ENCODE measurements at places on chromosomes 6 and 20.

GRCh38 chr6:80547827-80548226 is 441.4 kb downstream of the BCKDHB start:
- DNase-seq = no peak

DNA sequence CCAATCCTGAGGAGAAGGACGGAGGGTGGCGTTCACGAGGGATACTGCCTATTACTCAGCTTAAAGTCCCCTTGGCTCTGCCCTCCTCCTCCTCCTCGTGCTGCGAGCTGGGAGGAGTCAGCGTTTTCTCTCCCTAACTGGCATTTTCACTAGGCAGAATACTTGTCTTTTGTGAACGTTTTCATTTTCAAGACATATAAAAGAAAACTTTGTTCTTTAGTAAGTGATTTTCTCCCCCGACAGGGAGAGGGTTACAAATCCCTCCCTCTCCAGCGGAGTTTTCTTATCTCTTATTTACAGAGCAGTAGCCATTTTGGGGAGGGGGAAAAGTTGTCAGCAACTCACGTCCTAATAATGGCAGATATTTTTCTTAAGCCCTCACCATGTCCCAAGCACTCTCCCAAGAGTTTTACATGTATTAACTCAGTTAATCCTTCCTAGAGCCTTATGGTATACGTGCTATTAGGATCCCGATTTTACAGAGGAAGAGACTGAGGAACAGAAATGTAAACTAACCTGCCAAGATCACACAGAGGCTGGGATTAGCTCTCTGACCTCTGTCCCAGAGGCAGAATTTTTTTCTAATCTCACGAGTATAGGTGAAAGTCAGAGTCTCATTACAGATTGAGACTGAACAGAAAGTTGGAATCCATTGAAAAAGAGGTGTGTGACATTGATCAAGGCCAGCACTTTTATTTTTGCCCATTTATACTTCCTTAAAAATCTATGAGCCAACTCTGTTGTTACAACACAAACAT is 30.0 kb upstream of the ZNF217 start:
- no peak for DNase-seq

GRCh38 chr6:72552938-72553337 is 68.9 kb upstream of the KCNQ5 start:
- no peak for DNase-seq

- DNase-seq = no peak
Observed at GRCh38 chr20:51528263-51529027, 14.1 kb downstream of the NFATC2 start.

DNA sequence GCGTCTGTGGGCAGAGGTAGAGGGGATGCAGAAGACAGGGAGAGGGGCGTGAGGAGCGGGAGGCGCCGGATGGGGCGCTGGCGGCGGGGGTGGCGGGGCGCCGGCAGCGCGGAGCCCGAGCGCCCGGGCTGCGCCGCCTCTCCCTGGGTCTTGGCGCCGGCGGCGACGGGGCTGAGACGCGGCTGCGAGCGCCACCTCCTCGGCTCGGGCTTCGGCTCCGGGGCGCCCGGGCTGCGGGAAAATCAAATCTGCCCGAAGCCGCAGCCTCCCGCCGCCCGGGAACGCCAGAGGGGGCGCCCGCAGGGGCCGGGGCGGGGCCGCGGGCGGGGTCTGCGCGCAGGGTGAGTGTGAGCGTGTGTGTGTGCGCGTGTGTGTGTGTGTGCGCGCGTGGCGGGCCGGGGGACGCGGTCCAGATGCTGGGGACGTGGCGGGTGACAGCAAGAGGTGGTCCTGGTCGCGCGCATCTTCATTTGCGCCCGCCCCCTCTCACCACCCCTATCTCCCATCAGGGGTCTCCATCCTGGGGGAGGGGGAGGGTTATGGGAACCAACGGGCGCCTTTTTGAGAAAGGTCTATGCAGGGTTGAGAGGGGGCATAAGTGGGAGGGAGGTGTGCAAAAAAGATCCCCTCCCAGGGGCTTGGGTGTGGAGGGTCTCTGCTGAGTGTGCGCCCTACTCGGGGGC is 646 bp upstream of the CPNE5 start:
- peak; percentile 66 for DNase-seq

GRCh38 chr6:149380523-149380922 is 19.5 kb upstream of the SUMO4 start:
- no peak for DNase-seq

DNA sequence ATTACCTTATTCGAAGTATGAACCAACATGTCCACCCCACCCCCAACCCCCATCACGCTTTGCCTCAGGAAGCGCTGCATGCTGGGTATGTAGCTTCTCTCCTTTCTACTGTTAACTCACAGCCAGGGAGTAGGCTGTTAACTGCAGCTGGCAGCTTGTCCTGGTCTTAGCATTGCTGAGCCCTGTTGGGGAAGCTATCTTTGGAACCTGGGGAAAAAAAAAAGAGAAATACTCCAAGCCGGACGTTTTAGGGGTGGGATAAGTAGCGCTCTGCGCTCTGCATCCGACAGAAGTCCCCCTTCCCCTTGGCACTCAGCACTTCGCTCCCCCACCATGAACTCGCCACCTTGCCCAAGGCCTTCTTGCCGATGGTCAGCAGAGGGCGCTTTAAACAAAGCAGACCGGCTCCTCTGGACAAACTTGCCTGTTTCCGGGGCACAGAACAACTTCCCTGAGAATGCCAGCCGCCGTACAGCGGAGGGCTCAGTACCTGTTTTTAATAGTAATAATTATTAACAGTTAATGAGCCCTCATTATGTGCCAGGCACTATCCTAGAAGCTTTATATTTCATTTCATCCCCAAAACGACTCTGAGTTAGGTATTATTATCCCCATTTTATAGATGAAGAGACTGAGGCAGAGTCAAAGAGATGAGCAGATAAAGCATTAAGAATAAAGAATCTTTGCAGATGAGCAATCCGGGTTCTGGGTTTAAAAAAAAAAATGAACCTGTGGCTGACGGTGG is 35.2 kb upstream of the MDFI start:
- peak; percentile 71 for DNase-seq

- no peak for DNase-seq
Observed at GRCh38 chr6:158769234-158769770, 49.9 kb downstream of the EZR start.

GRCh38 chr6:29589423-29590048 is 4.6 kb downstream of the OR2H2 start:
- DNase-seq = no peak

- DNase-seq = no peak
Observed at GRCh38 chr6:85464260-85464644, 14.4 kb downstream of the NT5E start.

DNA sequence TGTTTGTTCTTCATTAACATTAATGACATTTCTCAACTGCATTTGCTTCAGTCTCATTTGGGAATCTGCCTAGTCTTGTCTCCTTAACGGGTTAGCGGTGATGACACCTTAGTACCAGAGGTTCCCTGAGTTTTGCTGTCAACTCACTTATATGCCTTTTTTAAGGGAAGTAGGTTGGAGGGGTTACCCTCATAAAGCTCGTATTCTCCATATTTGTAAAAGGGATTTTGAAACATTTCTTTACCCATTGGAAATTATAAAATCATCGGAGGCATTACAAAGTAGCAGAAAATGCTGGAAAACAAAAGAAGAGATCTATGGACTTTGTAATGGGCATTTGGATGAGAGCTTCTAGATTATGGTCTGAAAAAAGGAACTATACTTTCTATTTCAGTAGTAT is 88.7 kb upstream of the PRDM1 start:
- DNase-seq = no peak

GRCh38 chr20:5410470-5410869 is 93.7 kb upstream of the PROKR2 start:
- DNase-seq = no peak

- DNase-seq = no peak
Observed at GRCh38 chr6:36940027-36940426, 14.5 kb upstream of the PI16 start.

GRCh38 chr6:170096803-170097504 is 193.9 kb downstream of the DLL1 start:
- no peak for DNase-seq

- no peak for DNase-seq
Observed at GRCh38 chr20:38211200-38212097, 46.4 kb upstream of the TGM2 start.

- DNase-seq = no peak
Observed at GRCh38 chr20:7503501-7503900, 436.8 kb downstream of the HAO1 start.

- no peak for DNase-seq
Observed at GRCh38 chr20:63748934-63749270, 9.3 kb downstream of the SLC2A4RG start.

DNA sequence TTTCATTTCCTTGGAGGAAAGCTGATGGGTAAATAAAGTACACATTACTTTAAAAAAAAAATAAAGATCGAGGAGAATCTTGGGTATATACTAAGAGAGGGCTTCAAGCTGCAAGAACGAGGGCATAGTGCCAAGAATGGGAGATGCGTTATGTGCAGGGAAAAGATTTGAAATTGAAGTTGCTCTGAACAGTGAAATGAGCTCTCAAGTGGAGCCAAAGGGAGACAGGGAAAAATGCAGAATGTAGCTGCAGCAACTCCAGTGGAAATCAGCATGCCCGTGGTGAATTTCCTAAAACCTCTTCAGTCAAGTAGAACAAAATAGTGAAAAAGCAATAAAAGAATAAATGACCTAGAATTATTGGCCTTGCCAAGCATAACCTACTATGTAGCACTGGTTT is 11.4 kb upstream of the COL9A1 start:
- no peak for DNase-seq

DNA sequence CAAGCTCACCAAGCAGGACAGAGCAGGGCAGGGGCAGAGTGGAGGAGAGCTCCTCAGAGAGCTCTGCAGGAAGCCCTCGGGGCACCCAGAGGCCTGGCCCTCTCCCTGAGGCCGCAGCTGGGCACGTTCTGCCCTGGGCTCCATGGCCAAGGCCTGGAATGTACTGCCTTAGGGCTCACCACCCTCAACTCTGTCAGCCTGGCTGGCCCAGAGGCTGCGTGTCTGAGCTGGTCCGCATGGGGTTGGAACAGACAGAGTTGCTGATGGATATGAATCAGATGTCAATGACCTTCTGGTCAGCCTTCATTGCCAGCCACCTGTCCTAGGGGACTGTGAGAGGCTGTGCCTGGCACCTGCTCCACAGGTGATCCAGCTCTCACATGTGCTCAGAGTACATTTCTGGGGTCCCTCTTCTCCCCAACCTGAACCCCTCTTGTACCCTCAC is 33.2 kb upstream of the PCMTD2 start:
- no peak for DNase-seq

GRCh38 chr6:166046226-166046625 is 121.4 kb downstream of the TBXT start:
- no peak for DNase-seq

GRCh38 chr20:32018269-32019155 is 8.3 kb downstream of the CCM2L start:
- peak; percentile 63 for DNase-seq

DNA sequence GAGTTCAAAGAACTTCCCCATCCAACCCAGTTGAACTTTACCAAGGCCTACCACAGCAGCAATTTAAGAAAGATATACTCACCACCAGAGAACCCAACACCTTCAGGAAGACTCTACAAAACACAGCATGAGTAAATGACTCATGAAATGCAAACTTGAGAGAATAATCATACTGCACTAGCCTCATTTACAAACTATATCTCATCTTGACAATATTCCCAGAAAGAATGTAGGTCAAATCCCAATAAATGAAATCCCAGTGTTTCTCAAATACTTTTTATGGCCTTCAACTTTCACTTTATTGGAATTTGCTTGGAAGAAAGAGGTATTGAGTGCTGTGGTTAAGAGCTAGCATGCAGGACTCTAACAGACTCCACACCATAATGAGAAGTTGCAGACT is 60.0 kb downstream of the FYN start:
- DNase-seq = no peak

DNA sequence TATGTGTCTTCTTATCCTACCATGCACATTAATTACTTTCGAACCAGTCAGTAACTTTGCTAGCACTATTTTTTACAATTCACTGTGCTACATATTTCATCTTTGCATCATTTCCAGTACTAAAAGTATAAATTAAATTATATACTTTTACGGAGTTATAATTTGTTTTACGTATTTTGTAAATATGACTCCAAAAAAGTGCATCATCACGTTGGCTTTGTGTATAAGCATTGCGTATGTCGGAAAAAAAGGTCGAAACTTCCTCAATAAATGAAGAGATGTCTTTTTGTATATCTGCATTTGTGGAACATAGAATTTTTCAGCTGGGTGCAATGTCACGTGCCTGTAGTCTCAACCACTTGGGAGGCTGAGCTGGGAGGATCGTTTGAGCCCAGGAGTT is 52.0 kb downstream of the USP49 start:
- no peak for DNase-seq

DNA sequence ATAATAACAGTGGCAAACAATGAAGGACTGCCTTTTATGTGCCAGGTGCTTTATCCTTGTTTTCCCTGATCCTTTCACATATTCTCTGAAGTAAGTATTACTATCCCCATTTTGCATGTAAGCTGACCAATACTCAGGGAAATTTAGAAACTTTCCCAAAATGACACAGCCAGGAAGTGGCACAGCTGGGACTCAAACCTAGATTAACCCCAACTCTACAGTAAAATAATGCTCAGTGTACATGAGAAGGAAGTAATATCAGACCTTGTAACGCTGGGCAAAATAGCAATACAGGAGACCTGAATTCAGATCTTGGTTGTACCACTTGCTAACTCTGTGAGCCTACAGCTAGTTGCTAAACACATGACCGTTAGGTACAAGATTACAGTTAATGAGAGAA is 26.8 kb upstream of the NRSN1 start:
- no peak for DNase-seq

DNA sequence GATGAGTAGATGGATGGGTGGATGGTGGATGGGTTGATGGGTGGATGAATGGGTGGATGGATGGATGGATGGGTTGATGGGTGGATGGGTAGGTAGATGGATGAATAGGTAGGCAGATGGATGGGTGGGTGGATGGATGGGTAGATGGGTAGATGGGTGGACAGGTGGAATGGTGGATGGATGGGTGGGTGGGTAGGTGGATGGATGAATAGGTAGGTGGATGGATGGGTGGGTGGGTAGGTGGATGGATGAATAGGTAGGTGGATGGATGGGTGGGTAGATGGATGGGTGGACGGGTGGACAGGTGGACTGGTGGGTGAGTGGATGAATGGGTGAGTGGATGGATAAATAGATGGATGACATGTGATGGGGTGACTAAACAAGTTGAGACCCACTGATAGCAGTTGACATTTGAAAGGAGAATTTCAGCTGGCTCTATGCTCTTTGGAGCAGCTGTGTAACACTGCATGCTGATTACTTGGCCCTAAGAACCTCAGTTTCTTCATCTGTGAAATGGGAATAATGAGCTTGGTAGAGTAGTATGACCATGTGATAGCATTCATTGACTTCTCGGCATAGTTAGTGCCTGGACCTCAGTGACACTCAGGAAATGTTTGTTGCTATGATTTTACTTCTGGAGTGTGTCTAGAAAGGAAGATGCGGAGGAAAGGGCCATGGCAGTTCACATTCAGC is 184.3 kb downstream of the NFATC2 start:
- no peak for DNase-seq

- no peak for DNase-seq
Observed at GRCh38 chr6:43295456-43295855, 2.6 kb upstream of the SLC22A7 start.

GRCh38 chr6:683742-684440 is 9.0 kb downstream of the EXOC2 start:
- DNase-seq = peak; percentile 43

Data from activated naive CD8-positive, alpha-beta T cell treated with anti-CD3 and anti-CD28 coated beads, Interleukin-2, amount 10 ng/mL, durations not matched to agents 7 days and 5 days (primary cell).